ENCODE measurements at places on chromosomes 12 and 14. TPM values are rescaled to one million over a fixed set of nuclear protein-coding genes. Genes with fewer than 3 reads are reported as not detected.

GRCh38 chr14:68873376-68873775 is 80.5 kb upstream of the ZFP36L1 start:
- no peak for DNase-seq

The C3AR1 gene
- 0.11 TPM for total RNA-seq

DNA sequence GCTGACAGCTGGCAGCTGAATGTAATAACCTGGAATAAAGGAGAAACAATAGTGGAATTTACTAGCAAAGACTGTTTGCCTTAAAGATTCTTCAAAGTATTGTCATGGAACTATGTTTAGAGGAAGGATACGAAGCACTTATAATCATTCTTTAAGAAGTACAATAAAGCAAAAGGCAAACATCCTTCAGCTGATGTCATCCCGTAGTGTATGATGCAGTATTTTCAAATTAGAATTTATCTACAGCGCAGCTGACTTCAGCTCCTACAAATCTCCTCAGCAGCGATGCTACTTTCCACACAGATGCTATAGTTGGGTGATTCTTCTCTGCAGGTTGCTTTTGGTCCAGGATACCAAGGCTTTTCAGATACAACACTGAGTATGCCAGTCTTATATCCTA is 31.5 kb downstream of the CLEC1A start:
- no peak for DNase-seq

DNA sequence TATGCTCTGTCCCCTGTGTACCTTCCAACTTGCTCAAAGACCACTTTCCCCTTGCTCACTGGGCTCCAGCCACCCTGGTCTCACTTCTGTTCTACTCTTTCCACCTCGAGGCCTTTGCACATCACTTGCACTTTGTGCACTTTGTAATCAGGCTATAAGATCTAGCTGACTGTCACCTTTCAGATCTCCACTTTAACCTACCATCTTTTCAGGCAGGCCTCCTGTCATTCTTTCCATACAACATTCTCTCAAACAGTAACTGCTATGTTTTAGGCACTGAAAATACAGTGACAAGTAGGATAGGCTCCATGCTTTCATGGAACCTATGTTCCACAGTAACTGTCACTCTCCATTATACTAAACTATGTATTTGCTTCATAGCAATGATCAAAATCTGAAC is 14.0 kb downstream of the CPM start:
- no peak for DNase-seq

GRCh38 chr12:65164774-65165173 is 4.6 kb upstream of the LEMD3 start:
- no peak for DNase-seq

All from activated B cell treated with CpG ODN at 0.5 μM for 24 hours (primary cell).